ENCODE measurements at places on chromosomes 5 and 9.

DNA sequence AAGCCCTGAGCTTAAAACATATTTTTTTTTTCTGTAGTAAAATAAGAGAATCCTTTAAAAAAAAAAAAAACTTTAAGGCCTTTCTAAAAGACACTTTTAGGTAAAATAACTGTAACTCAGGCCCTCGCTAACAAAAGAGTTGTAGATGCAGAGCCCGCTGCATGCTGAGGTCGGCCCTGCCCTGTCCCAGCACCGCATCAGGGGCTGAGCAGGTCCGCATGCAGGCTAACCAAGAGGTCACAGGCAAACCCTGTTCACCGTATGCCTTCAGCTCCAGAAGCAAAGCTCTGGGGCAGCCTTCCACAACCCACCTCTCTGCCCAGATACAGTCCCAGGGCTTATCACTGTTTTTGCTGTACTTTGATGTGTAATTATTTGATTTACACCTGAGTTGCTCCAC, 216.1 kb downstream of the GNA14 start:
- no peak for DNase-seq

DNA sequence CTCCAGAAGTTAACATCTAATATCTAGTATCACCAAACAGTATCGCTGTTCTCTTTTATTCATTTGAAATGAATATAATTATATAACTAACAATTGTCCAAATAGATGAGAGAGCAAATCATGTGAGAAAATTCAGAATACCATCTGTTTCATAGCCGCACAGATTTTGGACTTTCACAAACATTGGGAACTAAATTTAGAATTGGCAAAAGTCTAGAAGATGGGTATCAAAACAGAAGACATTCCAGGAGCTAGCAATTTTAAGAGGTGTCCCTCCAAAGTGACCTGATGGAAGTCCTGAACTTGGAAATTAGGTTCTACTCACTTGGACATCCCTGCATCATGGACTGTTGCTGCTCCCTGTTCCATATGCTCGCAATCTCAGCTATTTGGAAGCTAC, 57.0 kb upstream of the FSD1L start:
- DNase-seq, result no peak

- DNase-seq, result no peak
Measured at GRCh38 chr9:96859461-96860198, 5.3 kb upstream of the ZNF782 start.

- no peak for DNase-seq
Measured at GRCh38 chr9:132077881-132078698, 1.6 kb downstream of the MED27 start.

DNA sequence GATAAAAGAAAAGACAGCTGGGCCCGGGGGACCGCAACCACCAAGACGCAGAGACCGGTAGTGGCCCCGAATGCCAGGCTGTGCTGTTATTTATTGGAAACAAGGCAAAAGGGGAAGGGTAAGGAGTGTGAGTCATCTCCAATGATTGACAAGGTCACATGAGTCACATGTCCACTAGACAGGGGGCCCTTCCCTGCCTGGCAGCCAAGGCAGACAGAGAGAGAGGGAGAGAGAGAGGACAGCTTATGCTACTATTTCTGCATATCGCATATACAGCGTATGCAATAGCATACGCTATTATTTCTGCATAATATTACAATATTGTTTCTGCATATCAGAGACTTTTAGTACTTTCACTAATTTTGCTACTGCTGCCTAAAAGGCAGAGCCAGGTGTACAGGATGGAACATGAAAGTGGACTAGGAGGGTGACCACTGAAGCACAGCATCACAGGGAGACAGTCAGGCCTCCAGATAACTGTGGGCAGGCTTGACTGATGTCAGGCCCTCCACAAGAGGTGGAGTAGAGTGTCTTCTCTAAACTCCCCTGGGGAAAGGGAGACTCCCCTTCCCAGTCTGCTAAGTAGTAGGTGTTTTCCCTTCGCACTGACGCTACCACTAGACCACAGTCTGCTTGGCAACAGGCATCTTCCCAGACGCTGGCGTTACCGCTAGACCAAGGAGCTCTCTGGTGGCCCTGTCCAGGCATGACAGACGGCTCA, 50.3 kb downstream of the RFX3 start:
- no peak for DNase-seq

- no peak for DNase-seq
Measured at GRCh38 chr5:11851965-11852716, 52.1 kb downstream of the CTNND2 start.

DNA sequence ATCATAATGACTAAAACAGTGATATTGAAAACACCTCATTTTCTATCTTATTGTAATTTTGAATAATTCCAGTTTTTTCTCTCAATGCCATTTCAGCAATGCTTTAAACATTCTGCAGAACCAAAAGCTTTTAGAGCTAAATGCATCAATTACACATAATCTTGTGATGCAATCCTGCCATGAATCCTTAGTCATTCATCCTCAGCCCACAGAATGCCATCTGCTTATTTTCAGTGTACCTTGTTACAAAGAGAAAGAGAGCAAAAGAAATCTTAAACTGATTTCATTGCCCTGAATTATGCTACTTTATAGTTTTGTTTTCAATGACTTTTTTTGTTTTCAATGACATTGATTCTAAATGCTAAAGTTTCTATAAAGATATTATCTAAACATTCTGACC, 1234.8 kb upstream of the C9orf72 start:
- DNase-seq, result no peak

DNA sequence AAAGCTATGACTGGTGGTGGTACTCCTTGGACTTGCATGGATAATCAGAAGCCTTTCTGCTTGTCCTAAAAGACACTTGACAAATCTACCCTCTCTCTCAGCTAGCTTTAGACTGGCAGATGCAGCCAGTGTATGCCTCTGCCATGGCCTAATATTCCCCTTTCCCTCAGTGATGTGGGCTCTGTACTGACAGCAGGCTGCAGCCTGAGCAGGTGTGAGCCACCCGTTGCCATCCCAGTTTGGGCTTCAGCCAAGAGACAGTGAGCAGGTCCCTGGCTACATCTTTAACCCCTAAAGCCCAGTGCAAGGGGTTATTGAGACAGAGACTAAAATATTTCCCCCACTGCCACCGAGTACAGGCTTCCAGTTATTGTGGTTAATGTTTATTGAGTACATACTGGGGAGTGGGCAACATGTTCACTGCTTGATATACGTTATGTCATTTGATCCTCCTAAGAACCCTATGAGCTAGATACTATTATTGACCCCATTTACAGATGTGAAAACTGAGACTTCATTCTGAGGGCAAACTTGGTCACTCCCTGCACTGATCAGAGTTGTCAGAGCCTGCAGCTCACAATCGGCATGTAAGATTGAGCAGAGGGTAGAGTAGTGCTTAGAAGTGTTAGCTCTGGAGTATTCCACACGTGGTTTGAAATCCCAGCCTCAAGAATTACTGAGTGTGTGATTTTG, 254.2 kb downstream of the ARHGAP26 start:
- no peak for DNase-seq

DNA sequence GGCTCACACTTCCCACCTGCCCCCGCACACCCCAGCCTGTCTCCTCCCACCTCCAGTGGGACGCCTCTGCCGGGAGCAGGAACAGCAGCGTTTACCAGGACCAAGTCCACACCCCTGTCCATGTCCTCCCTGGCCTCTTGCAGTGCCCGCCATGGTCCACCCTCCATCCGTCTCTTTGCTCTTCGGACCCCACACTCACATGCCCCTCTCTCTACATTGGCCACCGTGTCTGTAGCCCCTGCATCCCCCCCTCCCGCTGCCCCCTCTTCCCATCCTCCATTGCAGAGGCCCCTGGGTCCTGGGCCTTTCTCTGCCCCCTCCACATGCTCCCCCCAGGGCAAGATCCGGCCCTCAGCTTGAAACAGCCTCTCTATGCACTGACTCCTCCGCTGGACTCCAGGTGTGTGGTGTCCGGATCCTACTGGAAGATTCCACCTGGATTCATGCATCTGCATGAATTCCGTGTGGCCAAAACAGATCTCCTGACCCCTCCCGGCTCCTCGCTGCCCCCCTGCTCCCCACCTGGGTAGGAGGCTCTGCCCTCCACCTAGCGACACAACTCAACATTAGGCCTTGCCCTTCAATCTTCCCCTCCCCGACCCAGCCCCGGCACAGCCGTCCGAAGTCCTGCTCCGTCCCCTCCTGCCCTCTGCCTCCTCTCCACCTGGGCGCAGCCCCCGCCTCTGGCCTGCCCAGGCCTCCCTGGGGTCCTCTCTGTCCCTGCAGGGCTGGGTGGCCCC, 168.5 kb downstream of the OLFM1 start:
- DNase-seq, result no peak

DNA sequence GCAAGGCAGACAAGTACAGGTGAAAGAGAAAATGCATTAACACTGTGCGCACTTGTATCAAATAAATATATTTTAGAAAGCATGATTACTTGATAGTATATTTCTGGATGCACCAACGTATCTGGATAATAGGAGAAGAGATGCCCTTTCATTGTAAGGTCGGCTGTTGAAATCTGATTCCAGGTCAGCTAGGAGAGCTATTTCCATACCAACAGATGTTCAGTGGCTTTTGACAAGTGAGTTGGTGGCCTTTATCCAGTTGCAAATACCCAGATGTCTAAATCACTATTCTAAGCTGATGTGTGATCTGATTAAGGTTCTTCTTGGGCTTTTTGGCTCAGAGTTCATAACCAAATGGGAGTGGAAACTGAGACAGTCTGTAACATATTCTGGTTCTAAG, 128.2 kb upstream of the TBCA start:
- no peak for DNase-seq

GRCh38 chr9:95246547-95246946, 71.0 kb downstream of the FANCC start:
- DNase-seq, result no peak

DNA sequence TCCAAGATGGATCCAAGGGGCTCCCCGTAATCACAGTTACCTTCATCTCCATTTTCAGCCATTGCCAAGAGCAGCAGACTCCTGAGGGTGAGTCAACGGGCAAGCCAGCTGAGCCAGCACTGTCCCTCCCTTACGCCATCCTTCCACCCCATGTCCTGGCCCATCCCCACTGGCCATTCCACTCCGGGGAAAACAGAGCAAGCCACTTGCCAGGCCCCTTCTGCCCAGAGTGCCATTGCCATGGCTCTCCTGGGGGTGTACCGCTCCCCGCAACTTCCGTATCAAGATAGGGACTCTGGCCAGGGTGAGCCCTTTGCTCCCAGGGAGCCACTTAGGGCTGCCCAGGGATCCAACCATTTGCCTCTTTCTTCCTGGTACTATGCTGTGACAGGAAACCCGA, 48.9 kb upstream of the CDKN2AIPNL start:
- no peak for DNase-seq

DNA sequence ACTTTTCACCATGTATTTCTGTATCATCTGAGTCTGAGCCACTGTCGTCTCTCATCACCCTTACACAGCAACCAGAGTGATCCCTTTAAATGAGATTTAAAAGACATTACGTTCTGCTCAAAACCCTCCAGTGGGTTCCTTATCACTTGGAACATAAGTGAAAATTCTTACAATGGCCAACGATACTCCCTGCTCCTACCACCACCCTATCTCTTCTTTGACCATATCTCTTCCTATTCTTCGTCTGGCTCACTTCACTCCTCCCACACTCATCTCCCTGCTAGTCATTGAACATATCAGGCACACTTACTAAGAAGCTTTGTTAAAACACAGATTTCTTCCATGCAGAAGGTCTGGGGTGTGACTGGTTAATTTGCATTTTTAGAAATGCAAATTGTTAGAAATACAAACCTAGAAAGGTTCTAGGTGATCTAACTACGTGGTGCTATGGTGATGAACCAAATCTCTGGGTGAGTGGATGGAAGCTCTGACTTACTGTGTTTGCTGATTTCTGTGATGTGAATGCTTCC, 166.6 kb upstream of the CD180 start:
- no peak for DNase-seq

- no peak for DNase-seq
Measured at GRCh38 chr5:177276886-177277285, 26.6 kb downstream of the RAB24 start.

GRCh38 chr9:130448771-130449603, 4.2 kb downstream of the ASS1 start:
- no peak for DNase-seq

- DNase-seq, result no peak
Measured at GRCh38 chr9:109794361-109795012, 14.5 kb downstream of the PALM2AKAP2 start.

DNA sequence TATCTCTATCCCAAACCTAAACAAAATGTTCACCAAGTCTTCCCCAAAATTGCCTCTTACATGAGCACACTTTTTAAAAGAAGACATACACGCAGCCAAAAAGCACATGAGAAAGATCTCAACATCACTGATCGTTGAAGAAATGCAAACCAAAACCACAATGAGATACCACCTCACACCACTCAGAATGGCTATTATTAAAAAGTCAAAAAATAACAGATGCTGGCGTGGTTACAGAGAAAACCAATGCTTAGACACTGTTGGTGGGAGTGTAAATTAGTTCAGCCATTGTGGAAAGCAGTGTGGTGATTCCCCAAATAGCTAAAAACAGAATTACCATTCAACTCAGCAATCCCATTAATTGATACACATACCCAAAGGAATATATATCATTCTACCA, 83.8 kb downstream of the SEMA5A start:
- DNase-seq, result no peak

- no peak for DNase-seq
Measured at GRCh38 chr5:79464695-79465332, 49.1 kb downstream of the HOMER1 start.

DNA sequence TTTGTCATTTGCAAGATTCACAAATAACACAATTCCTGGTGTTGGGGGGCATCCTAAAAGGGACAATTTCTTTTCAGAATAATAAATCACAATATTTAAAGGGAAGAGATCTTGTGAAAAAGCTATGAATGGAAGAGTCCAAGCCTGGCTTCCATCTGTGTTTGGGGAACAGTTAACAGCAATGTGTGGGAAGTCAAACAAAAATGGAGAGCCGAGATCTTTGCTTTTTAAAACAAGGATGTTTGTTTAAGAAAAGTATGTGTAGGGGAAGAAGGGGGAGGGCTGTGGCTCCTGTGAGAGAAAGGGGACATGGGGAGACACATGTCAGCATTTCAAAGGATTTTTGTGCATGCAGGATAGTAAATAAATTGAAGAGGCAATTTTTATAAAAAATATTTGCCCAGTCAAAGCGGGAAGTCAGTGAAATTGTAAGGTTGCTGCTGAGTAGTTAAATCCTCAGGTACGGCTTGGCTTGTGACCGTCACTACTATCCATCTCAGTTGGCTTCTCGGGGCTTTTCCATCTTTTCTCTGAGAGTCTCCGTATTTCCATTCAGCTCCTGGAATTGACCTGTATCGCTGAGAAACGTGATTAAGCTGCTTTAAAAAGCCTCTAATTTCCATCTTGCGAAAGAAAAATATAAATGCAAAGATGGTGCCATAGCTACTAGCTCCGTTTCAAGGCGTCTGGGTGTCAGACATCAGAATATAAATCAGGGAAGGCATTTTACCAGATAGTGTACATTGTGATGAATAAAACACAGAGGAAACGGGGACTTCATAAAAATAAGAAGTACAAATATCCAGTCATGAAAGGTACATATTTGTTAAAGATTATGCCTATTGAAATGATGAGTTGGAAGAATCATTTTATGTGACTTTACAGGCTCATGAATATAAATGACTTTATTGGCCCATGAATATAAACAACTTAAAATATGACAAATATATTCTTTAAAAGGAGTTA, 52.9 kb upstream of the VCAN start:
- DNase-seq, result no peak

- no peak for DNase-seq
Measured at GRCh38 chr5:80125022-80125961, 90.1 kb downstream of the THBS4 start.
